Foreskin keratinocyte (primary cell): ENCODE measurements at places on chromosomes 2 and 18. TPM values are rescaled to one million over a fixed set of nuclear protein-coding genes. Genes with fewer than 3 reads are reported as not detected.

- DNase-seq = no peak
Observed at GRCh38 chr2:181176540-181176939, 196.1 kb downstream of the UBE2E3 start.

DNA sequence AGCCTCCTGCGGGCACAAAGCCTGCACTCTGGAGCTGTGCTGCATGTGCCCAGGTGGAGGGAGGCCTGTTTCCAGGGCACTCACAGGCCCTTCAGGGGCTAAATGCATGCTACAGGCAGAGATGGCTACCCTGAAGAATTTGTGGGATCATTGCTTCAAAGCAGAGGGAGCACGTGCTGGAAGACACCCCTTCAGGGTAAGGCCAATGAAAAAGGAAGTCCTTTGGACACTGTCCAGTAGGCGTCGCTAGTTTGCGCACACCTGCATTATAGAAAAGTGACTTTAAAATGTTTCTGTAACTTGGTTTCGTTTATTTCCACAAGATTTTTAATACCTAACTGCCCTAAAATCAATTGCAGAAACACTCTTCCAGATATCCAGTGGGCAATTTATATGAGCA, 325.3 kb downstream of the ZNF516 start:
- DNase-seq = no peak

RFX8 gene
- polyA plus RNA-seq = 0.03 and 0.22 TPM in 2 replicates

GRCh38 chr2:227436436-227437174, 35.4 kb upstream of the AGFG1 start:
- DNase-seq = no peak

- no peak for DNase-seq
Observed at GRCh38 chr2:221876016-221876415, 303.9 kb upstream of the EPHA4 start.

DNA sequence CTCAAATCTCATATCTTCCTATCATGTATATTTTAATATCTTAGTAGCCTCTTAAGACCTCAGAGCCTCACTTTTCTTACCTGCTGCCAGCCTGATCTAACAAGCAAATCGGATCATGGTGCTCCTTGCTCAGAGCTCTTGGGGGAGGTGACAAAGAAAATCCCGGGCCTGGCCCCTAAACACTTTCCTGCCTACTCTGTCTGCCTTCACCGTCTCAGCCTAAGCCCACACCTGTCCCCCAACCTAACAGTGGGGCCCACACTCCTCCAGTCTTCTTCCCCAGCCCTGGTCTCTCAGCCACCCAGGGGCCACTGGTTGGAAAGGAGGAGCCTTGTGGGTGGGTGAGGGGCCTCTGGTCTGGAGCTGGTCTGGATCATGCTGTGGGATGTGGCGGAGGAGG, 207.3 kb downstream of the HAUS1 start:
- no peak for DNase-seq

GRCh38 chr2:110874453-110875383, 142.3 kb downstream of the ACOXL start:
- DNase-seq = no peak

- DNase-seq = no peak
Observed at GRCh38 chr18:24346254-24346653, 51.4 kb downstream of the OSBPL1A start.

DNA sequence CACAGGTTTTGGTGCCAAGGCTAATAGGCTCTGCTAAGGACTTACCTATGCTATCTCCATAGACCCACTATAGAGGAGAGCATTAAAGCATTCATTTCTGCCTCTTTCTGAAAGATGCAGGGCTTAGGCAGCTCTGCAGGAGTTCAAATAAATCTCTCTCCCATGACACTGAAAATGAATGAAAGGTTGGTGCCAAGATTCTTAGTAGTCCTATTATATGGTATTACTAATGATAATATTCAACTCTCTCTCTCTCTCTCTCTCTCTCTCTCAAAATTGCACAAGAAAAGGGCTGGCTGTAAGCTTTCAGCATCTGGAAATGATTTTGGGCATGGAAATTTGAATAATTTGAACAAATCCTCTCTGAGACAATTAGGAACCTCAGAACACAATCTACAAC, 433.7 kb downstream of the MBD2 start:
- no peak for DNase-seq

DNA sequence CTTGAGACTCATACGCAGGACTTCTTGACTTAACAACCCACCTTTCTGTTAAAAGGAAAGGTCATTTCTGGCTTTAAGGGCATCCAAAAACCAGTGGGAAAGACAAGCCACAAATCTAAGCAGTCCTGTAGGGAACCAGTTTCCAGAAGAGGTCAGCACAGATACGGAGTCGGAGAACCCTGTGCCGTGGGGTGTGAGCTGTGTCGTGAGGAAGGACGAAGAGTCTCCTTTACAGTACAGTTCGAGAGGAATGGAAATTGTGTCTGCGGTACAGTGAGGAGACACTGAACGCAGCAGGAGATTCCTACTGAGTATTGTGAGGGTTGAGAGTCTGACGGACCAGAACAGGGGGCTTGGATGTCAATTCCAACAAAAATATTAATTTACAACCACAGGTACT, 17.7 kb downstream of the SLC30A3 start:
- DNase-seq = no peak

GNLY gene
- polyA plus RNA-seq = not detected in 2 replicates

GRCh38 chr18:70166668-70167067, 38.8 kb downstream of the RTTN start:
- DNase-seq = no peak

GRCh38 chr2:74119339-74119738, 28.4 kb downstream of the BOLA3 start:
- no peak for DNase-seq

DNA sequence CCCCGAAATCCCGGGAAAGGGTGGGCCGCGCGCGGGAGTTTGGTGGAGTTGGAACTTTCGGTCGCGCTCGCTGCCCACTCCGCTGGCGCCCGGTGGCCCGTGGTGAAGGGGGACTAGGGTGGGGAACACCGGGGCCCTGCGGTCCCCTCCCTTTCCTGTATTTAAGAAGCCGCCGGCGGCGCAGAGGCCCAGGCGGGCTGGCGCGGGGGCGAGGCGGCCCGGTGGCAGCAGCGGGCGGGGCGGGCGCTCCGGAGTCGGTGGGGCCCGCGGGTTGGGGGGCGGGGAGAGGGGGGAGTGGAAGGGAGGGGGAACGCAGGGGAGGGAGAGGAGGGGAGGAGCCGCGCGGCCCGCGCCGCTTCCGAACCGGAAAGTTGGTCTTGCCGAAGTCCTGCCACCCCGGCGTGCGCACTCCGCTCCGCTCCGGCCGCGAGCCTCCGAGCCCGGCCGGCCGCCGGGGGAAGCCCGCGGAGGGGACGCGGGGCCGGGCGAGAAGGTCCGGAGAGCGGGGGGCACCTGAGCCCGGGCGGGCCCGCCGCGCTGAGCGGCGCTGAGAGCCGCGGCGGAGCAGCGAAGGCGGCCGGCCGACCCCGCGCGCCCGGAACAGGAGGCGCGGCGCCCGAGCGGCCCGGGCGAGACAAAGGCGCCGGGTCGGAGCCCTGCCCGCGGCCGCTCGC, 425 bp upstream of the SALL3 start:
- no peak for DNase-seq

DNA sequence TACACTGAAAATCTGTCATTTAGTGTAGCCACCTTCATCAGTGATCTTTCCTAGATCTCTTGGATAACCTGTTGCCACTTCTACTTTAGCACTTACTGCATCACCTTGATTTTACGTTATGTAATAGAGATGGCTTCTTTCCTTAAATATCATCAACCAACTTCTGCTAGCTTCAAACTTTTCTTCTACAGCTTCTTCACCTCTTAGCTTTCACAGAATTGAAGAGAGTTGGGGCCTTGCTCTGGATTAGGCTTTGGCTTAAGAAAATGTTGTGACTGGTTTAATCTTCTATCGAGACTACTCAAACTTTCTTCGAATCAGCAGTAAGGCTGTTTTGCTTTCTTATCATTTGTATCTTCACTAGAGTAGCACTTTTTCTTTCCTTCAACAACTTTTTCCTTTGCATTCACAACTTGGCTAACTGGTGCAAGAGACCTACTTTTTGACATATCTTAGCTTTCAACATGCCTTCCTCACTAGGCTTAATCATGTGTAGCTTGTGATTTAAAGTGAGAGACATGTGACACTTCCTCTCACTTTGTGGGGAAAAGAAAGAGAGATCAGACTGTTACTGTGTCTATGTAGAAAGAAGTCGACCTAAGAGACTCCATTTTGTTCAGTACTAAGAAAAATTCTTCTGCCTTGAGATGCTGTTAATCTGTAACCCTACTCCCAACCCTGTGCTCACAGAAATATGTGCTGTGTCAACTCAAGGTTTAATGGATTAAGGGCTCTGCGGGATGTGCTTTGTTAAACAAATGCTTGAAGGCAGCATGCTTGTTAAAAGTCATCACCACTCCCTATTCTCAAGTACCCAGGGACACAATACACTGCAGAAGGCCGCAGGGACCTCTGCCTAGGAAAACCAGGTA, 99.6 kb downstream of the ATL2 start:
- no peak for DNase-seq

CNTNAP5 gene
- not detected in 2 replicates for polyA plus RNA-seq

DNA sequence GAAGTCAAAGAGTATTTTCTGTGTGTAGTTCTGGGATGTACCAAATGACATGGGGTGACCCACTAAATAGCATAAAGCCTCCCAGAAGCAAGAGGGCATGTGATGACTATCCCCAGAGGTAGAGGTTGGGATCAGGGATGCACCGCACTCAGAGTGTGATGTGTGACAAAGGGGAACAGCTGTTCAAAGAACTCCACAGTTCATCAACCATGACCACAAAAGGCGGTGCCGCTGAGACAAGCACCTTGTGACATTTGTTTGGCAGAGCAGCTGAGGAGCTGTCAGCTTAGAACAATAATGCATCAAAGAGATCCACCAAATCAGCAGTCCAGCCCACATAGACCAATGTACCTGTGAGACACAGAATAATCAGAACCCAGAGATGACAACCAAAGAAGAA, 81.3 kb downstream of the VWC2L start:
- no peak for DNase-seq

DNA sequence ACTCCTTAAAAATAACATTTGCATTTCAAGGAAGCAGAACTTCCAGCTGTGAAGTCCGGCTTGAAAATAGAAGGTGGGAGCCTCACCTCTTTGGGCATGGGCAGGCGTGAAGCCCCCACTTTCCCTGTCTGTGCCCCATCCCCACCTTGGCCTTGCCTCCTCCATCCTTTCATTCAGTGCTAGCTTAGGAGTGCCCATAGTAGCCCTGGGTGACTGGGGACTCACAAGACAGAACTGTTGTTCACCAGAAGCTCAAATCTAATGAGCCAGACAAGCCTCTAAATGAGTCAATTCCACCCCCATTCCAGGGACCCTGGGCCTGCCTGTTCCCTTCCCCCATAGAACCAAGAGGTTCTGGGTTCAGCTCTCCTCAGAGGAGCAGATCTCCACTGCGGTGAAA, 20.0 kb downstream of the SPATA3 start:
- DNase-seq = no peak
